ENCODE measurements at places on chromosomes 13 and 19.

DNA sequence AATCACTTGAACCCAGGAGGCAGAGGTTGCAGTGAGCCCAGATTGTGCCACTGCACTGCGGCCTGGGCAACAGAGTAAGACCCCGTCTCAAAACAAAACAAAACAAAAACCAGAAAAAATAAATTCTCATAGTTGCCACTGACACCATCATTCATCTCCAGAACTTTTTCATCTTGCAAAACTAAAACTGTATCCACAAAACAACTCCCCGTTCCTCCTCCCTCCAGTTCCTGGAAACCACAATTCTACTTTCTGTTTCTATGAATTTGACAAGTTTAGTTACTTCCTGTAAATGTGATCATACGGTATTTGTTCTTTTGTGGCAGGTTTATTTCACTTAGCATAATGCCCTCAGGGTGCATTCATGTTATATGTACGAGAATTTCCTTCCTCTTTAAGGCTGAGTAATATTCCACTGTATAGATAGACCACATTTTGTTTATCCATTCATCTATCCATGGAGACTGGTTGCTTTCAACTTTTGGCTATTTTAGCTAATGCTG is 13.2 kb upstream of the ADGRE5 start:
- no peak for DNase-seq

- DNase-seq = no peak
Observed at GRCh38 chr13:72820156-72820897, 38.4 kb downstream of the PIBF1 start.

DNA sequence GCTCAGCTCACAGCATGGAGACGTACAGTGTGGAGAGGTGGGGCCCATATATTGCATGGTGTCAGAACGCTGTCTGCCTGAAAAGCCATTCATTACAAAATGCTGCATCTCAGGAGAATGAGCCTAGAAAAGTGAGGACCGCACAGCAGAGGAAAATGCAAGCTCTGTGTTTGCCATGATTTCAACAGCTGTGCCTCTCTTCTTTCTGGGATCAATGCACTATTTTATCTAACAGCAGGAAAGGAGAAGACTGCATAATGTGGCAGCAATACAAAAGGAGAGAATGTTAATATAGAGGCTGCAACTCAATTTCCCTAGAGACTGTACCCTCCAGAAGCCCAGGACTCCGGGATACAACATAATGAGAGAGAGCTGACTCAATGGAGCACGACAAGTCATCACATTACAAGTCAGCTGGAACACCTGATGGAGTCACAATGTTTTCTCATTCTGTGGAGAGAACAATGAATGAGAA is 368.0 kb downstream of the FGF14 start:
- DNase-seq = no peak

GRCh38 chr19:39677961-39678889 is 22.5 kb downstream of the LGALS16 start:
- no peak for DNase-seq

DNA sequence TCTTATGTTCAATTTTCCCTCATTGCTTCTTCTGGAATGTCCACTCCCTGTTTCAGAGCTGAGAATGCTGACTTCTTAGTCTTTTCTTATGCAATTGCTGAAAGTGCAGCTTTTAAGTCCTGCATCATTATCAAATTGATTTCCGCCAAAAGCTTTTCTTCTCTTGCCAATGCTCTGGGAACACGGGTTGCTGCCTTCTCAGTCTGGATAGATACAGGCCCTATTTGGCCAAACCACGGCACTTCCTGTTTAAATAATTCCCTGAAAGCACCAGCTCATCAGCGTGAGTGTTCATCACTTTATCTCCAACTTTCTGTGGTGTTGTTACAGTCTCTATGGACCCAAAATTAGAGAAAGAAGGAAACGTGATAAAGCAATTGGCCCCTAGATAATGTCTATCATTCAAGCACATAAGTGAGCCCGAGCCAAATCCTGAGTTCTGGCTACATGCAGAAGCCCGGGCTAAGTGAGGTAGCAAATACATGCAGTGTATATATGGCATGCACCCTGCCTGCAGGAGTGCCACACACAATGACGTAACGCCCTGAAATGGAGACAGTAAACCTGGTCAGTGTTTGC is 85.7 kb downstream of the CYSLTR2 start:
- DNase-seq = no peak

GRCh38 chr13:99811067-99811700 is 160.4 kb downstream of the ZIC5 start:
- no peak for DNase-seq

- DNase-seq = no peak
Observed at GRCh38 chr19:32201636-32202051, 143.8 kb upstream of the ZNF507 start.

DNA sequence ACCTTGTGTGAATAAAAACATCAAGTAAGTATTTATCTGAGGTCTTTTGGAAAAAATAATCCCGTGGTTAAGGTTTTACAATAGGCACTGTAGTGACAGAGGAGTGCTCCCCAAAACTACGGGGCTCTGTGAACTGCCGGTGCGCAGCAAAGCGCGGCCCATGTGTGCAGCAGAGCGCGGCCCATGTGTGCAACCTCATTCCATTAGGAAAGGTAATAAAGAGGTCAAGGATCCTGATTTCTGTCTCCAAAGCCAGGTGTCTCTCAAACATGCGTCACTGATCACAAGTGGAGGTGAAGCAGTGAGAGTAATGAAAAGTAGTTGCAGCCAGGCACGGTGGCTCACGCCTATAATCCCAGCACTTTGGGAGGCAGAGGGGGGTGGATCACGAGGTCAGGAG is 58.7 kb downstream of the MRPL57 start:
- DNase-seq = no peak

GRCh38 chr13:97101912-97102708 is 107.8 kb upstream of the OXGR1 start:
- DNase-seq = no peak

GRCh38 chr13:72383646-72384045 is 343.8 kb downstream of the MZT1 start:
- no peak for DNase-seq

DNA sequence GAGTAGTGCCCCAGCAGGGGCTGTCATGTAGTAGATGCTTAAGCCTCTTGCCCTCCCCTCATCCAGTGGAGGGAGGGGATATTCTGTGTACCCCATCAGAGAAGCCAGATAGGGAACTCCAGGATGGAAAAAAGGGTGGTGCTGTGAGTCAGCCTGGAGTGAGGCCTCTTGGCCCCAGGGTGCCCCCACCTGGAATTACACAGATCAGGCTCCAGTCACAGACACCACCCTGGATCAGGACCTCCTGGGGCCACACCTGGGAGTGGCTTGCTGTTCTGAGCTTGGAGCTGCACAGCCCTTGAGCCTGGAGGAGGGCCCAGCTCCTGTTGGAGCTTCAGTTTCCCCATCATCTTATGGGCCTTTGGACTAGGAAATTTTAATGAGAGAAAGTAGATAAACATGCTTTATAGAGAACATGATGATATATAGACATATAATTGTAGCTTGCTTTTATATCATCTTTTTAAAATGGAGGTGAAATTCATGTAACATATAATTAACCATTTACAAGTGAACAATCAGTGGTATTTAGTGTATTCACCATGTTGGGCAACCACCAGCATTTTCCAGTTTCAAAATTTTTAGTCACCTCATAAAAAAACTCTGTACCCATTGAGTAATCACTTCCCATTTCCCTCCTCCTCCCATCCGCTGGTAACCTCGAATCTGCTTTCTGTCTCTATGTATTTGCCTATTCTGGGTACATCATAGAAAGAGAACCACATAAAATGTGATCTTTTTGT is 24.6 kb downstream of the CYP4F22 start:
- DNase-seq = no peak

GRCh38 chr19:12872941-12873890 is 8.0 kb downstream of the DNASE2 start:
- DNase-seq = no peak

DNA sequence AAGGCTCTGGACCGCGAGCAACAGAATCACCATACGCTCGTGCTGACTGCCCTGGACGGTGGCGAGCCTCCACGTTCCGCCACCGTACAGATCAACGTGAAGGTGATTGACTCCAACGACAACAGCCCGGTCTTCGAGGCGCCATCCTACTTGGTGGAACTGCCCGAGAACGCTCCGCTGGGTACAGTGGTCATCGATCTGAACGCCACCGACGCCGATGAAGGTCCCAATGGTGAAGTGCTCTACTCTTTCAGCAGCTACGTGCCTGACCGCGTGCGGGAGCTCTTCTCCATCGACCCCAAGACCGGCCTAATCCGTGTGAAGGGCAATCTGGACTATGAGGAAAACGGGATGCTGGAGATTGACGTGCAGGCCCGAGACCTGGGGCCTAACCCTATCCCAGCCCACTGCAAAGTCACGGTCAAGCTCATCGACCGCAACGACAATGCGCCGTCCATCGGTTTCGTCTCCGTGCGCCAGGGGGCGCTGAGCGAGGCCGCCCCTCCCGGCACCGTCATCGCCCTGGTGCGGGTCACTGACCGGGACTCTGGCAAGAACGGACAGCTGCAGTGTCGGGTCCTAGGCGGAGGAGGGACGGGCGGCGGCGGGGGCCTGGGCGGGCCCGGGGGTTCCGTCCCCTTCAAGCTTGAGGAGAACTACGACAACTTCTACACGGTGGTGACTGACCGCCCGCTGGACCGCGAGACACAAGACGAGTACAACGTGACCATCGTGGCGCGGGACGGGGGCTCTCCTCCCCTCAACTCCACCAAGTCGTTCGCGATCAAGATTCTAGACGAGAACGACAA is 1.8 kb downstream of the PCDH17 start:
- no peak for DNase-seq

GRCh38 chr13:65532231-65532630 is 1697.9 kb downstream of the PCDH9 start:
- no peak for DNase-seq

- no peak for DNase-seq
Observed at GRCh38 chr19:48102870-48103751, 7.5 kb downstream of the PLA2G4C start.

DNA sequence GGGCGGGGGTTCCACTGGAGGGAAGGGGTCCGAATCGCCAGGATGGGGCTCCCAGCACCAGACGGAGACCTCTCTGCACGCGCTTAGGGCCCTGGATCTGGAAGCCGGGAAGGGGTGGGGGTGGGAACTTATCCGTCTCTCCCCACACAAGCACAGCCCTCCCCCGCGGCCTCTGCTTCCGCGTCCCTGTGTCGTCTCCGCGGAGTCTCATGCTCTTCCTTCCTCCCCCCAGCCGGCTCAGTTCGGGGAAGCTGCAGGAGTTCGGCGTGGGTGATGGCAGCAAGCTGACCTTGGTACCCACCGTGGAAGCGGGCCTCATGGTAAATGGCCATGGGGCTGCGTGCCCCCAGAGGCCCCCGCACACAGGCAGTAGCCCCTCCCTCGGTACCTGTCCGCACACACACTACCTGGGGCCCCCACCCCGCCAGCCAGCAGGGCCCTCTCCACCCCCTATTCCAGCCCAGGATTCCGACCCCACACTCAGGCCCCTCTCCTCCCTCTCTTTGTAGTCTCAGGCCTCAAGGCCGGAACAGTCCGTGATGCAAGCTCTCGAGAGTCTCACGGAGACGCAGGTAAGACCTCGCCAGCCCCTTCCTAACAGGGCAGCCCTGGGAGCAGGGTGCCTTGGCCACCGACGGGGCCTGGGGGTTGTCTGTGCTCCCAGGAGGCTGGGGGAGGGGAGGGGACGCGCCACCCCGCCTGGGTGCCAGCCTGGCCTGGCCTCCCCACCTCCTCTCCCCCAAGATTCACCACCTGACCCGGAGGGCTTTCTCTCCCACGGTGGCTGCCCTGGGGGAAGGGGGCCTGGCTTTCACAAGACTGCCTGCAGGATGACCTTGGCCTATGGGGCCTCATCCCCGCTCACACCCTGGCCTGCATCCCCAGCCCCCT is 3.2 kb downstream of the MIDN start:
- DNase-seq = no peak

- DNase-seq = no peak
Observed at GRCh38 chr13:45800485-45800884, 51.1 kb downstream of the SIAH3 start.

GRCh38 chr13:41462427-41462826 is 5.1 kb downstream of the RGCC start:
- no peak for DNase-seq

DNA sequence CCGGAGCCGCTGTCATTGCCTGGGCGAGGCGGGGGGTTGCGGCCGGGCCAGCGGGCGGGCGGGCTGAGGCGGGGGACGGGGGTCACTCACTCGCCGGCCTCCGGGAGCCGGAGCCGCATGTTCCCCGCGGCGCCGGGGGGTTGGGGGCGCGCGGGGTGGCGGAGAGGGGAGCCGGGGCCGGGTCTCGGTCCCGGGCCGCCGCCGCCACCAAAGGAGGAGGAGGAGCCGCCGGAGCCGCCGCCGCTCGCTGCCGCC is 149 bp downstream of the MED26 start:
- DNase-seq = no peak

- no peak for DNase-seq
Observed at GRCh38 chr19:41783612-41784011, 12.8 kb upstream of the CEACAM3 start.

- no peak for DNase-seq
Observed at GRCh38 chr13:28411831-28412353, 83.0 kb downstream of the FLT1 start.

DNA sequence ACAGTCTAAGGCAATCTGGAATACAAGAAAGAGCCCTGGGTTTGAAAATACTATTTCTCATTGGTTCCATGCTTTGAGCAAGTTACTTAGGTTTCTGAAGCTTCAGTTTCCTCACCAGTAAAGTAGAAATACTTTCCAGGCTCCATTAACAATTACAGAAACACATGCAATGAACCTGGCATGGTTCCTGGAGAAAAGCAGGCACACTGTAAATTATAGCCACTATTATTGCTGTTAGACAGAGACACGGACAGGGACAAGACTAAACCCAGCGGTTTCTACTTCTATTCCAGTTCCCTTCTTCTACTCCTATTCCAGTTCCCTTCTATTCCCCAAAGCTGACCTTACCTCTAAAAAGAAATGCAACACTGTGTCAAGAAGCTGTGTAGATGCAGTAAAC is 41.2 kb downstream of the MIPEP start:
- no peak for DNase-seq

DNA sequence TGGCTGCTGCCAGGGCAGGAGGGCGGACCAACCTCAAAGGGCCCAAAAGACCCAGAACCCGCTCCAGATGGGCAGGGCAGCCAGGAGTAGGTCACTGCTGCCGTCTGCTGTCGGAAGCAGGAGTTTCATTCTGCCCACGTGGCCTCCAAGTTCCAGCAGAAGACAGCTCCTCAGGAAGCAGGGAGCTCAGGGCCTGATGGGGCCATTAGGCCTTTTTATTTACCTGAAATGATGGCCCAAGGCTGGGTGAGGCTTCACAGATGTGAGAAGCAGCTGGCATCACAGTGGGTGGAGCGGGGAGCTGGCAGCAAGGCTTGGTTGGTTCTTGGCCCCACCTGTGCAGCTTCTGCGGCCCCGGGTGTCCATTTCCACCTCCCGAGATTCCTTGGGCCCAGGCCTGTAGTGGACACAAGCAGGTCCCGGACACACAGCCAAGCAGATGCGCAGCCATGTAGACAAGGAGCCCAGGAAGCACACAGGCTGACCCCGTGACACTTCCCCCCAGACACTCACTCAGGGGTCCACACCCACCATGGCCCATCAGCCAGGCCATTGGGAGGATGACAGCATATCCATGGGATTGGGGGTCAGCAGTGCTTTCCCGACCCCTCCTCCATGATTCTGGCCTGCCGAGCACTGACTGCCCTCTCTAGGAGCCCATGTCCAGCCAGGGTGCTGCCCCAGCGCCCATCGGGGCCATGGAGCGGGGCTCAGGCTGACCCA is 26.4 kb downstream of the C13orf46 start:
- DNase-seq = no peak
